ENCODE measurements at places on chromosomes 3 and 15.

DNA sequence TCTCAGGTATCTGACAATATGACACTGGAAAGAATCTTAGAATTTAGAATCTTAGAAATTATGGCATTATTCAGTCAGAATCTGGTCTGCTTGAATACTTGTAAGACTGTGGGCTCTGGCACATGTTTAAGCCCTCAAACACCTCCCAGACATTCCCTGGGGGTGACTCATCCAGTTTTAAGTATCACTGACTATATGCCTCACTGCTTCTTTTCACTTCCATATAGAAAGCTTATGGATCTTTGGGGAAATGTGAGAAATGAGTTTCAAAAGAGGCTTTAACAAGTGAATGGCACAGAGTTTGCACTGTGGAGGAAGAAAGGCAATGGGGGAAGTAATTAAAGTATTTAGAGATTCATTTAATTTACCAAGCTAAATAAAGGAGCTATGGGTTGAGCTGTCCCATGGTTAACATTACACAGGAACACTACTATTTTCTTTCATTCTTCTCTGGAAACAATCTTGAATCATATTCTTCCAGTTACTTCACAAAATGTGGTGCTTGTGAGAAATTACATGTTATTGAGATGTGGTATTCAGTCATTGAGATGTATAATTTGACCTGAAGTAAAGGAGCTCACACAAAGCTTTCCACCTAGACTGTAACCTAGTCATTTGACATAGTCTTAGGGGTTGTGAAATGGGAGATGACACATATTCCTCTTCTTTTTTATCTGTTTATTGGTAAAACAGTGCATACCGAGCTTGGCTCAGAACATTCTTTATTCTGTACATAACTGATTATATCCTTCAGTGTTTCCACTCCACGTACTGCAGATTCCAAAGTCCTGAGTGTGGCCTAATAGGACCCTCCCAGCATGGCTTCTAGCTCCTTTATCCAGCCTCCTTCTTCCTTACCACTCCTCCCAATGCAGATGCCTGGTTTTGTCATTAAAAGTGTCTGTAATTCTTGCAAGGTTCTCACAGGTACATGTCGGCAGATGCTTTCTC is 544.6 kb upstream of the NECTIN3 start:
- DNase-seq: no peak

GRCh38 chr15:96462768-96463750 is 132.6 kb downstream of the NR2F2 start:
- DNase-seq: no peak

- DNase-seq: no peak
Observed at GRCh38 chr3:32387512-32387911, 4.1 kb upstream of the CMTM7 start.

- DNase-seq: no peak
Observed at GRCh38 chr3:58955308-58955707, 94.5 kb downstream of the CFAP20DC start.

DNA sequence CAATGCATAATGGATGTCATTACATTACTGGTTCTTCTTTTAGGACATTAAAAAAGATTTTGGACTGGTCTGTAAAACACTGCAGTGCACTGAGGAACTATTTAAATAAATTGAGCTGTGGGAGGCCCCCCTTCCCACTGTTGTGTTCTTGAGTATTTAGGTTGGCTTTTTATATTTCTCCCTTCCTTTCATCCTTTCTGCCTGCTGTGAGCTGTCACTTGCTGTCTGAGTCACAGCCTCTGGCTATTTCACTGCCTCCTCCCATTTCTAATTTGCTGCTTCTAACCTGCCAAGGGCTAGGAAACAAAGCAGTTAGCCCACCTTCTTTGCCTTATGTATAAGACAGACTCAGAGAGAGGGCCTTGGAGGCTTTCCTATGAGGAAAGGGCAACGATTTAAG is 89.0 kb upstream of the FNDC3B start:
- DNase-seq: no peak
